ENCODE measurements at places on chromosomes 6 and 20.

DNA sequence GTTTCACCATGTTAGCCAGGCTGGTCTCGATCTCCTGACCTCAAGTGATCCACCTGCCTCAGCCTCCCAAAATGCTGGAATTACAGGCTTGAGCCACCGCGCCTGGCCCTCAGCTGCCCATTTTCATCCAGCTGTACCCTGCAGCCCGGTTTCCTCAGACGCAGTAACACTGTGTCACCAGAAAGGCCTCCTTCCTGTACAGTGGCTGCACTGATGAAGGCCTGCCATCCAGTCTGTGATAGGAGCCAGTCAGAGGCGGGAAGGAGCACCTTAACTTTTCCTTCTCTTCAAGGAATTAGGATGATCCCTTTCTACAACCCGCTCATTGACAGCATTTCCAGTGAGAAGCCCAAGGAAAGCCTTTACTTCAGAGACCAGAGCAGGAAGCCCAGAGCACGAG, 75.9 kb downstream of the GFOD1 start:
- DNase-seq, result no peak

DNA sequence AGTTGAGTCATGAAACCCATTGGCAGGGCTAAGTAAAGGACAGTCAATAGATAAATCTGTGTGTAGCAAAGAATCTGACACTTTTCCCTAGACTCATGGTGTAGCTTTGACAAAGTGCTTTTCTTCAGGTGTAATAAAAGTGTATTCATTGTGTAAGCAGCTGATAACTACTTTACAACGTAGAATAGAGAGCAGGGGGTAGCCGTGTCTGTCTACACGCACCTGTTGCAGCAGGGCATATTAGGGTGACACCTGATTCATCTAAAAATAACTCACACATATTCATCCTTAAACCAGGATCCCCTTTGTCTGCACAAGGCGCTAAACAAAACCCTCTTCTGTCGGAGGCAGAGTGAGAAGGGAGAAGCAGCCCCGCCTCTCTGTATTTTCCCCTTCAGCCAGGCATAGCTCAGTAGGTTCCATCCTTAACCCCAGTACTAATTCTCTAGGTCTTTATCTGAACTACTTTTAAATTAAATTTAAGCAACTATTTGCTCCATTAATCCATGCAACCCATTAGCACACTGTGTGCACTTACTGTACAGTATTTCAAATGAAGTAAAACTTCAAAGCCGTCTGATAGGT, 306.7 kb upstream of the SASH1 start:
- DNase-seq, result no peak

- DNase-seq, result no peak
Observed at GRCh38 chr6:77424761-77425160, 38.5 kb downstream of the HTR1B start.

DNA sequence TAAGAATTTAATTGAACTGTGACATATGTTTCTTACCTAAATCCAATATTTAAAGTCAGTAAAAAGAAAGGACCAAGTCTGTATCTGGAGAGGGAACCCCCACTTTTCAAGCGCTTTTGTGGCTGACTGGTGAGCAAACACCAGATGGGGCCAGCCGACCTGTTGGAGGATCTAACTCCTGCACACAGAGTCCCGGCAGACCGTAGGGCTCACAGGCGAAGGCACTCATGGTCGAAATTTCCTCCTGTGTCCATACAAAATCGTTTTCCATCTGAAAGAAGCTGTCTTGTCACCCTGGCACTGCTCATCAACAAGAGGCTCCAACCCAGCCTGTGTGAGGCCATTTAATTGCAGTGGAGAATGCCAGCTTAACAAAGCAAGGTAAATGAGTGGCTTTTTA, 94.0 kb downstream of the SCML4 start:
- DNase-seq, result no peak

- DNase-seq, result no peak
Observed at GRCh38 chr6:165641672-165642156, 21.3 kb downstream of the PDE10A start.

GRCh38 chr20:46367967-46368901, 38.2 kb downstream of the ELMO2 start:
- no peak for DNase-seq

DNA sequence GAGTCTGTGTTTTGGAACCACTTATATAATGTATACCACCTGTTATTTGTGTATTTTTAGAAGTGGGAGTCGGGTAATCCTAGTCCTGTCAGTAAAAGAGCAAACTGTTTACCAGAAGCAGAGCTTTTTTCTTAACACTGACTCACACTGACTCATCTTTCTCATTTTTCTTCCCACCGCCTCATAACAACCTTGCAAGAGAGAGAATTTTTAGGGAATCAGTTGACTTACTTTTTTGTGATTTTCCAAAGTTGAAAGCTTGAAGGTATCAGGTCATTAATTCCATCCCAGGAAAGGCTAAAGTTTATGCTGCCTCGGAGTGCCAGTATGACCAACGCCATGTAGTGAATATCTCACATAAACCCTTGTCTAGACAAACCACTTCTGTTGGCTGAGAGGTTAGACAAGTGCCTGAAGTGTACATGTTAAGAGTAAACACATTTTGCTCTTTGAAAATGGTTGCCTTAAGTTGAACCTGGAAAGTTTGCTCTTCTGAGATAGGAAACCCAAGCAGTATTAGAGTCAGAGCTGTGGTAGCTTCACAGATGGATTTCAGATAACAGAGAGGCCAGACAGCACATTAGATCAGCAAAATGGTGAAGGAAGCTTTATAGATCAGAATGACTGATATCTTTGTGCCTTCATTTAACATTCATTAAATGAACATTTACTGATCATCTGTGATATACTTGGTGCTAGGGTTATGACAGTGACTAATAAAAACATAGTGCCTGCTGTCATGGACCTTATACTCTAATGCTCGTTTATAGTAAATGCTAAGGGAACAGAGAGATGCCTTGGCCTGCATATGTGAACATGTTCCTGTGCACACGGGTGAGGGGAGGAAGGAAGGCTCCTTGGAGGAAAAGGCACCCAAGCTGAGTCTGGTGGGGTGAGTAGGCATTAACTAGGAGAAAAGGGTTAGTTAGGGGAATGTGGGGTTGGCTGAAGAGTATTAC, 29.1 kb upstream of the PKIG start:
- DNase-seq, result peak; percentile 85

GRCh38 chr6:156507106-156507505, 270.1 kb upstream of the ARID1B start:
- DNase-seq, result no peak

- DNase-seq, result no peak
Observed at GRCh38 chr6:150537893-150538292, 61.8 kb upstream of the PLEKHG1 start.

- no peak for DNase-seq
Observed at GRCh38 chr6:30571762-30572082, 480 bp downstream of the ABCF1 start.

DNA sequence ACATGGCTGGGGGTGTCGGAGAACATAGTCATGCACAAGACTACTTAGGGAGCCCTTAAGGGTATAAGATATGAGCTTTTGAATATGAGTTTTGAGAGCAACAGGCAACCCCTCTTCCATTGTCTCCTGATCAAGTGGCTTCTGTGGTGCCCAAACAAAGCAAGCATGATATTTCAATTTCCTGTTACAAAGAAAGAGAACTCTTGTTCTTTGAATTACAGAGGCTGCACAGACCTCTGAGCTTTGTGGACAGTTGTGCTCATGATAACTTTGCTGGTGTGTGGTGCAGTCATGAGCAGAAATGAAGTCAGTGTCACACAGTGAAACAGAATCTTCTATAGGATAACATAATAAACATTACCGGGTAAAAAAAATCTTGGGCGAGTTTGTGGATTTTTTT, 66.8 kb upstream of the THEMIS start:
- no peak for DNase-seq

GRCh38 chr20:12798286-12798685, 210.5 kb upstream of the SPTLC3 start:
- DNase-seq, result no peak
